ENCODE measurements at places on chromosomes 1 and 21. TPM values are rescaled to one million over a fixed set of nuclear protein-coding genes. Genes with fewer than 3 reads are reported as not detected.
A peak's percentile ranks its signal among the peaks of the same experiment; 100 is the strongest.

The NDUFV3 gene
- total RNA-seq: 62.1 TPM

The CFHR4 gene
- total RNA-seq: not detected

The KLHDC9 gene
- total RNA-seq: 2.1 TPM

DNA sequence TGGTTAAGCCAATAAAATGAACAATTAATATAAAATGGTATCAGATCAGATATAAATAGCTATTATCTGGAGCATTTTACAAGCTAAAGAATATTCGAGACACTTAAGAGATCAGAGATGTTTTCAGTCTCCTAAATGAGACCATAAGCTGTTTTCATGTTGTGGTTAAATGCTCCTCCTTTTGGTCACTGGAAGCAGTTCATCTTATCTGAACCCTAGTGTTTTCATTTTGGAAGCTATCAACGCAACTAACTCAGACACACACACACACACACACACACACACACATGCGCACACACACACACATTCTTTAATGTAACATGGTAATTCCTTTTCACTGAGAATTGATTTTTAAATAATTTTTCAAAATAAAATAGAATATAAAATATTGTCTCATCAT lies 10.0 kb upstream of the LRRC8C start:
- no peak for DNase-seq
- H3K4me3 ChIP-seq: no peak overlapping the region
- no peak overlapping the region for H3K27ac ChIP-seq

- H3K36me3 ChIP-seq: peaks cover 10% of the 10 kb centered on the region
- H3K4me3 ChIP-seq: peak overlapping the region; percentile 24
- no peaks in the 10 kb centered on the region for H3K4me1 ChIP-seq
- H3K27ac ChIP-seq: peak overlapping the region; percentile 21
Observed at GRCh38 chr1:2300004-2300771, 72.1 kb downstream of the SKI start.

- no peak overlapping the region for H3K4me3 ChIP-seq
- H3K4me1 ChIP-seq: peaks cover 9% of the 10 kb centered on the region
- no peak for DNase-seq
- H3K27ac ChIP-seq: no peak overlapping the region
Observed at GRCh38 chr21:15842565-15842880, 112.7 kb downstream of the USP25 start.

DNA sequence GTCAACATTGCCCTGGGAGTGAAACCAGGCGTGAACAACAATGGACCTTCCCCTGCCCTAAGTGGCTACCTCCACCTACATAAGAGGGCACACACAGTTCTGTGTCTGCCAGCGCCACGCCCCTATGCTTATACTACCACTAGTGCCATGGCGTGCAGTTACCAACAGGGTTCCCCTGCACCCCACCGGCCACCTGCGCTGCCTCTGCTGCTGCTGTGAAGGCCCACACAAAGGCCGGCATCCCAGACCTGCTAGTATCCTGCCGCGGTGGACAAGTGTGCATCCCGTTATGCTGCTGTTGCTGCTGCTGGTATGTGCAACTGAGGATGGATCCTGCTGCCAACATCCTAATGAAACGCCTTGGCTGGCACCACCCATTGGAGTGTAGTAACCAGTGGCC lies 75.7 kb downstream of the INTS7 start:
- peaks cover 58% of the 10 kb centered on the region for H3K36me3 ChIP-seq
- H3K27me3 ChIP-seq: no peaks in the 10 kb centered on the region
- H3K4me3 ChIP-seq: no peak overlapping the region
- peaks cover 5% of the 10 kb centered on the region for H3K4me1 ChIP-seq
- no peak overlapping the region for H3K27ac ChIP-seq

GRCh38 chr1:197463142-197463541 lies 195.1 kb downstream of the CRB1 start:
- no peaks in the 10 kb centered on the region for H3K36me3 ChIP-seq
- H3K4me3 ChIP-seq: no peak overlapping the region
- H3K4me1 ChIP-seq: peaks cover 16% of the 10 kb centered on the region
- DNase-seq: no peak

DNA sequence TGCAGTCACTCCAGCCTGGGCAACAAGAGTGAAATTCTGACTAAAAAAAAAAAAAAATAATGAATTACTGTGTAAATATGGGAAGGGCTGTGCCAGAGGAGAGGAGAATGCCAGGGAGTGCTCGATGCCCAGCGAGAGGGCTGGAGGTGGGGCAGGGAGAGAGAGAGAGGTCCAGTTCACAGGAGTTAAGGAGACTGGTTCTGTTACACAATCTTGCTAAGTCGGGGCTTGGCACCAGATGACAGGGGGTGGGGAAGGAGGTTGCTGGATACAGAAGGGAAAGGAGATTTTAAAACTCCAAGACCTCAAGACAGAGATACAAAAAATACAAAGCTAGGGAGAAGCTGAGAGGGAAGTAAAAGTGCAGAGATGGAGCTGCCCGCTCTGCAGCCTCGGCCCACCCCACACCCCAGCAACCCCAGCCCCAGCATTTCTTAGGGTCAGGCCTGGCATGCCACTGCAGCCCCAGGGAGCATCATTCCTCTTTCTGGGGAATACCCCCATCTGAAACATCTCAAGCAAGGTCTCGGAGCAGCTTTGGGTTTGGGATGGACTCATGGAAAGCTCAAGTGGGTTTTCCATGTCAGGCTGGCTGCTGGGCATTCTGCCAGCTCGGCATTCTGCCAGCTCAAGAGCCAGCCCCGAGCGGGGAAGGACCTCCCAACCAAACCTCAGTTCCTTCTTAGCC lies 991 bp downstream of the SELENBP1 start:
- H3K36me3 ChIP-seq: no peaks in the 10 kb centered on the region
- H3K4me1 ChIP-seq: peaks cover 29% of the 10 kb centered on the region
- H3K4me3 ChIP-seq: peak overlapping the region; percentile 84
- H3K27me3 ChIP-seq: peaks cover 21% of the 10 kb centered on the region

DNA sequence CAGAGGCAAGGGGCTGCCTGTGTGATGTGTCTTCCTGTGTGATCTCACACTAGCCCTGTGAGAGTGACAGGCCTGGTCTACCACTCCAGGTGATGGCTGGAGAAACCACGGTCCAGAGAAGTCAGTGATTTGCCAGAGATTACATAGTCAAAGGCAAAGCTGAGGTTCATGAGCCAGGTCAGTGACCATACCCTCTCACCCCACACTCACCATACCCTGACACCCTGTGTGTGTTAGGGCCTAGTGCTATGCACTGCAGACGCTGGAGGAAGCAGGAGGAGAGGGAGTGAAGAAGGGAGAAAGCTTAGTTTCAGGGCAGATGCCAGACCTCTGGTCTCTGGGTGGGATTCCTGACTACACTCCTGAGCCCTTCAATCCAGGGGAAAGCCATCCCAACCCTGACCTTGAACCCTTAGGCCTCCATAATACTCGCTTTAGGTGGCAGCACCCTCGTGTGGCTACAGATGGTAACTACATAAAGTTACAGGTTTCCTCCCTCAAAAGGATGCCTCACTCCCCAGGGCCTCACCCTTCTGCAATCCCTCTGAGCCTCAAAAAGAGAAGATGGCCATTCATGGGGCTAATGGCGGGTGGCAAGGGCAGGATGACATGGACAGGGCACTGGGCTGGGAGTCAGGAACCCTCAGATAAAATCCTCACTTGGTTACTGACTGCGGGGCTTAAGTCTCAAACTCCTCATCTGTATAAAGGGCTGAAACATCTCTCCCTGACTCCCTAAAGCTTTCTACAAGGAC lies 20.8 kb upstream of the SDC3 start:
- DNase-seq: peak; percentile 47
- H3K27ac ChIP-seq: peak overlapping the region; percentile 38
- no peaks in the 10 kb centered on the region for H3K36me3 ChIP-seq

- H3K4me3 ChIP-seq: no peak overlapping the region
- H3K27ac ChIP-seq: peak overlapping the region; percentile 59
- H3K36me3 ChIP-seq: no peaks in the 10 kb centered on the region
- H3K4me1 ChIP-seq: peaks cover 49% of the 10 kb centered on the region
Observed at GRCh38 chr1:171295821-171296220, 18.2 kb upstream of the FMO4 start.

- H3K27me3 ChIP-seq: no peaks in the 10 kb centered on the region
- H3K36me3 ChIP-seq: peaks cover 26% of the 10 kb centered on the region
- DNase-seq: no peak
- peak overlapping the region; percentile 99 for H3K4me3 ChIP-seq
- H3K27ac ChIP-seq: no peak overlapping the region
Observed at GRCh38 chr21:33914188-33914587, 1.4 kb downstream of the ATP5PO start.

DNA sequence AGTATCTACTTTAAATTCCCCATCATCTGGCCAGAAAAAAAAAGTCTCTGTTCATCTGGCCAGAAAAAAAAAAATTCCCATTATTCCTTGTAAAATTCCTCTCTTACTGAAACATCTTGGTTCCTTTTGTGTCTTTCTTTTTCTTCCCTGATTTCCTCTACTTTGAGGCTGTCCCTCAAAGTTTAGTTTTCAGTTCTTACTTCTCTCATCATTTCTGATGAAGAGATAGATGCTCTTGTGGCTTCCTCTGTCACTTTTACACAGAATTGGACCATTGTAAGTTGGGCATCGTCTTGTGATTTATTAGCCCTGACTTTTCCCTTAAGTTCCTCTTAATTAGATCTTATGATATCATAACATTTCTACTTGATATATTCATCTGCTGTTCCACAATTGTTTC lies 6.5 kb downstream of the SOAT1 start:
- peaks cover 26% of the 10 kb centered on the region for H3K36me3 ChIP-seq
- peaks cover 4% of the 10 kb centered on the region for H3K27me3 ChIP-seq
- no peak overlapping the region for H3K4me3 ChIP-seq
- DNase-seq: no peak
- H3K4me1 ChIP-seq: peaks cover 34% of the 10 kb centered on the region

- peak; percentile 68 for DNase-seq
- peaks cover 7% of the 10 kb centered on the region for H3K36me3 ChIP-seq
- H3K27me3 ChIP-seq: peaks cover 2% of the 10 kb centered on the region
- peaks cover 68% of the 10 kb centered on the region for H3K4me1 ChIP-seq
Observed at GRCh38 chr21:38310646-38311485, 54.1 kb downstream of the KCNJ15 start.

GRCh38 chr1:233883671-233884070 lies 20.8 kb upstream of the SLC35F3 start:
- no peak overlapping the region for H3K4me3 ChIP-seq
- H3K27ac ChIP-seq: no peak overlapping the region
- no peak for DNase-seq
- no peaks in the 10 kb centered on the region for H3K4me1 ChIP-seq
- peaks cover 4% of the 10 kb centered on the region for H3K36me3 ChIP-seq

DNA sequence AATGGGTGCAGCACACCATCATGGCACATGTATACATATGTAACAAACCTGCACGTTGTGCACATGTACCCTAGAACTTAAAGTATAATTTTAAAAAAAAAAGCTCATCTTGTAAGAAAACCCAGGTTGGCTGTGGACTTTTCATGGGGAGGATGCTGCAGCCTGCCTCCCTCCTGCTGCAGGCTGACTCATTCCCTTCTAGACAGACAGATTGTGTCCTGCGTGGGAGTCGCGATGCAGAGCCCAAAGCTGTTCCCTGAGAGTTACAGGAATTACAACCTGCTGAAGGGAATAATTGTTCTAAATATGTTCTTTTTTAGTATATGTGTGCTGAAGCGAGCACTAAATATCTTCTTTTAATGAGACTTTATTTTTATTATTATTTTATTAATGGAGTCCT lies 93.2 kb downstream of the TBX19 start:
- H3K4me1 ChIP-seq: peaks cover 1% of the 10 kb centered on the region
- H3K27me3 ChIP-seq: peaks cover 22% of the 10 kb centered on the region
- no peak overlapping the region for H3K4me3 ChIP-seq
- no peaks in the 10 kb centered on the region for H3K36me3 ChIP-seq
- no peak for DNase-seq

GRCh38 chr1:202217516-202217915 lies 23.9 kb downstream of the LGR6 start:
- no peak overlapping the region for H3K27ac ChIP-seq
- no peak overlapping the region for H3K4me3 ChIP-seq
- DNase-seq: no peak
- H3K36me3 ChIP-seq: no peaks in the 10 kb centered on the region
- peaks cover 65% of the 10 kb centered on the region for H3K27me3 ChIP-seq

GRCh38 chr21:36297938-36298572 lies 21.9 kb upstream of the MORC3 start:
- no peak overlapping the region for H3K27ac ChIP-seq
- no peak for DNase-seq
- no peaks in the 10 kb centered on the region for H3K27me3 ChIP-seq
- peaks cover 8% of the 10 kb centered on the region for H3K4me1 ChIP-seq
